ENCODE measurements at places on chromosomes 13 and 19. TPM values are rescaled to one million over a fixed set of nuclear protein-coding genes. Genes with fewer than 3 reads are reported as not detected.

Gene PDE4C
- 1.2 TPM for total RNA-seq

Gene ZNF665
- 2.7 TPM for total RNA-seq

Gene BST2
- total RNA-seq = 2.0 TPM

Gene SHC2
- 8.9 TPM for total RNA-seq

Gene ERCC5
- total RNA-seq = 50.2 TPM

Gene PRR36
- 7.4 TPM for total RNA-seq

Gene CD70
- total RNA-seq = not detected

Gene EID2B
- 12.8 TPM for total RNA-seq

Gene DAND5
- not detected for total RNA-seq

Gene ZNF625
- total RNA-seq = 17.9 TPM

Gene NMRK2
- not detected for total RNA-seq

Gene ZNF91
- total RNA-seq = 573 TPM

Gene ZIC5
- total RNA-seq = 2.0 TPM

Gene ZFP14
- 39.3 TPM for total RNA-seq

Gene MIA
- total RNA-seq = 0.74 TPM

Gene MYBPC2
- under 0.01 TPM for total RNA-seq

Gene FAAP24
- total RNA-seq = 1.5 TPM

Gene TNFSF9
- 1.5 TPM for total RNA-seq

Gene YJEFN3
- 3.0 TPM for total RNA-seq

Gene C19orf33
- 1.2 TPM for total RNA-seq

Gene MEIOSIN
- not detected for total RNA-seq

Gene PRRG2
- 0.25 TPM for total RNA-seq

Gene LYPD3
- total RNA-seq = 0.49 TPM

Gene RGCC
- total RNA-seq = 25.8 TPM

All from temporal lobe (tissue), 4 donors.